ENCODE measurements at places on chromosomes 1 and 21.

DNA sequence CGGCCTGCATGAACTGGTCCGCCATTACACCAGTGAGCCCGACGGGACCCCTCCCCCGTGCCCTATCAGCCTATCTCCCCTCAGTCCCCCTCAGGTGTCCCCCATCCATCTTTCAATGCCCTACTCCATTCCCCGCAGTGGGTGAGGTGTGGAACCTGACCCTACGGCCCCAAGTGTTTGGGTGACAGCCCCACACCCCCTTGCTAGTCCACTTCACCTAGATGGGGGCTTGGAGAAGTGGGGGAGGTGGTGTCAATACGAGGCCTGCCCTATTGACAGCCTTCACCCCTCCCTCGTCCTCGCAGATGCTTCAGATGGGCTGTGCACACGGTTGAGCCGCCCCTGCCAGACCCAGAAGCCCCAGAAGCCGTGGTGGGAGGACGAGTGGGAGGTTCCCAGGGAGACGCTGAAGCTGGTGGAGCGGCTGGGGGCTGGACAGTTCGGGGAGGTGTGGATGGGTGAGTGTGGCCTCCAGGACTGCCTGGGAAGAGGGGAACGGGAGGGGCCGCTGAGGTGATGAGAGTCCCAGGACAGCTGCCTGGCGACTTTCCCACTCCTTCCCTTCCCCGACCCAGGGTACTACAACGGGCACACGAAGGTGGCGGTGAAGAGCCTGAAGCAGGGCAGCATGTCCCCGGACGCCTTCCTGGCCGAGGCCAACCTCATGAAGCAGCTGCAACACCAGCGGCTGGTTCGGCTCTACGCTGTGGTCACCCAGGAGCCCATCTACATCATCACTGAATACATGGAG, 15.7 kb upstream of the HDAC1 start:
- DNase-seq: no peak

- DNase-seq: no peak
Observed at GRCh38 chr1:53392460-53392859, 64.6 kb upstream of the LRP8 start.

- DNase-seq: peak; percentile 63
Observed at GRCh38 chr1:21703318-21703963, 34.3 kb upstream of the RAP1GAP start.

DNA sequence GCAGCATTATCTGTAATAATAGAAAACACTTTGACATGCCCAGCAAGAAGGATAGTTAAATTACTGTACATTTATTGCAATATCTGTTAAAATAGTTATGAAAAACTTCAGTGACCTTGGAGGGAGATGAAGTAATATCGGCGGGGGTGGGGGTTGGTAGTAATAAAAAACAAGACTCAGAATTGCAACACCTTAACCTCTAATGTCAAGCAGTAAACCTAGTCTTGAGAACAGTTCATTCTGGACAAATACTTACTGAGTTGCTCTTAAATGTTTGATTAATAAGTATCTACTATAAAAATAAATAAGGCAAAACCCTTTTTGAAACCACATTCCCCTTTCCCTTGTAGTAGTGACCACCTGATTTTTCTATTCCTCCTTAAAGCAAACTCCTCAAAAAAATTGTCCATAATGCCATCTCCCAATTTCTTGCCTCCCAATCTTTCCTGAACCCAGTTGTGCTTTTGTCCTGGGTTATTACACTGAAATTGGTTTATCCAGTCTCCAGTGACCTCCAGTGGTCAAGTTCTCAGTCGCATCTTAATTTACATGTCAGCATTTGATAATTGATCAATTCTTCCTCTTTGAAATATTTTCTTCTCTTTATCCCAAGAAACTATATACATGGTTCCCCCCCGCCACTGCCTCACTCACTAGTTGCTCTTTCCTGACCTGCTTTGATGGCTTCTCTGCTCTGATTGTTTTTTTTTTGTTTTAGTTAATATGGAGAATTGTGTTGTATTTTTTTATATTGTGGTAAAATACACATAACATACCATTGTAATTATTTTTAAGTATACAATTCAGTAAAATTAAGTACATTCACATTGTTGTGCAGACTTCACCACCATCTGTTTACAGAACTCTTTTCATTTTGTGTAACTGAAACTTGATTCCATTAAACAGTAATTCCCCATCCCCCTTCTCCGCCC, 36.8 kb downstream of the RAP1A start:
- peak; percentile 81 for DNase-seq

DNA sequence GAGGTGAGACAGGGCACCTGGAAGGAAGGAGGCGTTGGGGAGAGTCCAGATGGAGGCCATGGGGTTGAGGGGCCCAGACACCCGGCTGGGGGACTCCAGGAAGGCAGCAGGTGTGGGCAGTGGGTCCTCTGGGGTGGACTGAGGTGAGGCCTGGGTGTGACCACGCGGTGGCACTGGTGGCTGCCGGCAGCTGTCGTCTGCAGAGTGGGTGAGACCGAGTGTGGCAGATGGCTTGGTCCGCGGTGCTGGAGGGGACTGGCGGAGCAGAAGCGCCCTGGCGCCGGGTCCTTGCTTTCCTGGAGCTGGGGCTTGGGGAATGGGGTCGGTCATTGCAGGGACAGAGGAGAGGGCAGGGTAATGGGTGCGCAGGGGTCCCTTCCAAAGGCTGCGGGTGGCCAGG, 12.5 kb downstream of the AGRN start:
- DNase-seq: no peak

- DNase-seq: no peak
Observed at GRCh38 chr1:4692437-4692836, 38.0 kb downstream of the AJAP1 start.

GRCh38 chr1:214979191-214979590, 103.3 kb upstream of the KCNK2 start:
- DNase-seq: no peak

DNA sequence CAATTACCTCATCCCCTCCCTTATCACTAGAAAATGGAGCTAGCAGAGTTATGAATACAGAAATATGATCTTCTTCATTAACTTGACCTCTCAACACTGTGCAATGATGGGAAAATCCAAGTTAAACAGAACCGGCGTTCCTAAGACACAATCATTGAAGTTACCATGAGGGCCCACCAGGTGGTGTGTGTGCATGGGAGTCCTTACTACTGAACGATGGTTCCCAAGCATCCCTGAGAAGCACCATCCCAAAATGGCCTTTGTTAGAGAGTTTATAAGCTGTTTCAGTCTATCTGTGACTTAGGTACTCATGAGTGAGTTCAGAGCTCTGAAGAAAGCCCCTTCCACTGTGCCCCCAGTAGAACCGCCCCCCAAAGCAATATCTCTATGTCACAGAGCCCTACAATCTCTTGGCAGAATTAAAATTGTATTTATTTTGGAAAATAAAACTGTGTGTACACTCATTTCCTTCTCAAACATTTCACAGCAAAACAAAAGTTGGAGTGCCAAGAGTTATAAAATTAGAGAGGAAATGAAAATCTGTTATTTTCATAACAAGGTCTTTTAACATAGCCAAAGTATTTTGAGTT, 56.8 kb downstream of the PLD5 start:
- peak; percentile 46 for DNase-seq

DNA sequence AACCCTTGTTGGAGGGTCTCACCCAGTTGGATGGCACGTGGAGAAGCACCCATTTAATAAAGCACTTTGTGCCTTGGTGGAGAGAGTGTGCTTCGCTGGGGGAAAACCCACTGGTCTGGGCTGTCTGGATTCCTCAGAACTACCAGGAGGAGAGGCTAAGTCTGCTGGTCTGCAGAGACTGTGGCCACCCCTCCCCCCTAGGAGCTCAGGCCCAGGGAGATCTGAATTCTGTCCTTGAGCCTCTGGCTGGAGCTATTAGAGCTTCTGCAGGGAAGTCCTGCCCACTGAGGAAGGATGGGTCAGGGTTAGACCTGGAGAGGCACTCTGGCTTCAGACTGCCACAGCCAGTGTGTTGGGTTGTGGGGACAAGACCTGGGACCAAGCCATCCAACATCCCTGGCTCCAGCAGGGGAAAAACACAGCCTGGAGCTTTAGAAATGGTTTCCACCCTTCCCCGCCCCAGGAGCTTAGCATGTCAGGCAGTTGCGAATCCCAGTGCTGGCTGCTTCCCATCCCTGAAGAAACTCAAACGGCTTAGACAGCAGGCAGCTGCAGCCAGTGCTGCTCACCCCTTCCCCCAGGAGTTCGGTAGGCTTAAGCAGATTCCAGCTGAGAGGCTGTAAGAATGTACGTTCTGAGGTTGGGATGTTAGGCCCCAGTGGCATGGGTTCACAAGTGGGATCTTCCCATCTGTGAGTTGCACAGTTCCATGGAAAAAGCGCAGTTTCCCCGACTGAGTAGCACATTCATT, 288.3 kb downstream of the TGFB2 start:
- no peak for DNase-seq

GRCh38 chr1:60715970-60716369, 366.4 kb upstream of the NFIA start:
- DNase-seq: no peak

DNA sequence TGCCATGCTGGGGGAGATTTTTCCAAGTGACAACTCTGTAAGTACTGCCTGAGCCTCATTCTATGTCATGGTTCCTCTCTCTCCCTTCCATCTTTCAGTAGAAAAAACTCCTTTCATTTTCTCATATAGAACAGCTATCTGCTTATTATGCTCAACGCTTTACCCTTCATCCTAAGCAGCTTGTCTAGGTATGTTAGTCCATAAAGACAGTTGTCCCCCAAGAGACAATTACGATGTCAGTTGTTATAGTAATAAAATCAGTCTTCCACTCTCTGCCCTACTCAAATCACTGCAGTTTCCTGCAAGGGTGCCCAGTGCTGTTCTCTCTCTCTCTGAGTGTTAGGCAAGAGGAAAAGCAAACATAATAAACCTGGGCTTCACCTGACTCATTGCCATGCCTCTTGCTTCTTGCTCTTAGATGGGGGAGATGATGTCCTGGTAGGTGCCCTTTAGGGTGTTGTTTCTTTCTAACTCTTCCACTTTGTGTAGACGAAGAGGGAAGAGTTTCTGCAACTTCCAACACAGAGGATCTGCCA, 59.4 kb downstream of the PAPPA2 start:
- DNase-seq: no peak

DNA sequence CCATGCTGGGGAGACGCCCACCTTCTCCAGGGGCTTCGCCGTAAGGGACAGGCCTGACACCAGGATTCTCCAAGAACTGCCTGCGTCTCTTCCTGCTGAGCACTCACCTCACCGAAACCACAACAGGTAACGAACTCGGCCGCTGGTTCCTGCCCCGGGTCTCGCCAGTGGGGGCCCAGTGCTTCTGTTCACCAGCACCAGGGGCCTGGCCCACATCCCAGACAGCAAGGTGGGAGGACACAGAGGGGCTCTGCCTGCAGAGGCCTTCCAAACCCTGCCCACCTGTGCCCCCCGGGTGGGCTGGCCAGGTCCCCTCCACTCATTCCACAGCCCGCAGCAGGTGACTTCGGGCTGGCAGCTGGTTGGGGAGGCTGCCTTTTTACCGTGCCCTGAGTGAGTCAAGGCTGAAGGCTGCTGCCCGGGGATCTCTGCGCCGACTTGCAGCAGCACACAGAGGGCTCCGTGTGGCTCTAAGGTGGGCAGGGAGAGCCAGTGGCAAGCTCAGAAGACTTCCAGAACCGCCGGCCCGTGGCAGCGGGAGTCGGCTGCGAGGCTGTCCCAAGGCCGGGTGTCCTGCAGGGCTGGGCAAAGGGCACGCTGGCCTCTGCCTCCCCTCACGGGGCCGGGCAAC, 14.7 kb upstream of the COL18A1 start:
- no peak for DNase-seq

GRCh38 chr21:44949779-44950198, 10.0 kb downstream of the SLX9 start:
- DNase-seq: peak; percentile 60

DNA sequence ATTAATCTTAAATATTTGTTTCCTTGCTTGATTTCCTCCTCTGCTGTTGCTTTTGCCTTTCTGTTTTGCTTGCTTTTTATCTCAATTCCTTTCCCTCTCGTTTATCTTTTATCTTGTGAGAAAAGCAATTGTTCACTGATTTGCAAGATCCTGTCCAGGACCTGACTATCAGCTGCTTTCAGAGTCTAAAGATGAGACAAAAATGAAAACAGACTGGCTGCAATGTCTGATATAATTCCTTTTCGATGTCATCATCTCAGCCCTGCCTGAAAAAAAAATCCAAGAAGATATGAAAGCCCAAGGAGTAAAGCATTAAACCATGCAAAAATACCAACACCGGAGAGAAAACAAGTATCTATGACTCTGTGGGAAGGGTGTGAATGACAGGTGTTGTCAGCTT, 225.5 kb downstream of the PATJ start:
- no peak for DNase-seq

- no peak for DNase-seq
Observed at GRCh38 chr1:155202731-155203515, 4.8 kb downstream of the THBS3 start.

DNA sequence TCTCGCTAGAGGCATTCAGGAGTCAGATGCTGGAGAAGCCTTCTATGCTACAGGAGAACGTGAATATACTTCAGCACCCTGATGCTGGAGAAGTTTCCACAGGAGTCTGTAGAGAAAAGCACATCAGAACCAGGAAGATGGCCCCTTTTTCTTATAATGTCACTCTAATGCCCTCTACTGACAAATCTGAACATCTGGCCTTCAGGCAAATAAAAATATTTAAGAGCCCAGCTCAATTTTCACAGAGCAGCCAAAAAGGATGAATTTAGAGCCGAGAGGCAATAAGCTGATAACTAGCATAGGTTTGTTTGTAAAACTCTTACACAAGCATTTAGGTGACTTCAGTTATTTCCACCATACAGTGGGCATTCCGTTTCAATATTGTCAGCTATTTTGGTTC, 3.8 kb upstream of the RRP15 start:
- DNase-seq: peak; percentile 13

DNA sequence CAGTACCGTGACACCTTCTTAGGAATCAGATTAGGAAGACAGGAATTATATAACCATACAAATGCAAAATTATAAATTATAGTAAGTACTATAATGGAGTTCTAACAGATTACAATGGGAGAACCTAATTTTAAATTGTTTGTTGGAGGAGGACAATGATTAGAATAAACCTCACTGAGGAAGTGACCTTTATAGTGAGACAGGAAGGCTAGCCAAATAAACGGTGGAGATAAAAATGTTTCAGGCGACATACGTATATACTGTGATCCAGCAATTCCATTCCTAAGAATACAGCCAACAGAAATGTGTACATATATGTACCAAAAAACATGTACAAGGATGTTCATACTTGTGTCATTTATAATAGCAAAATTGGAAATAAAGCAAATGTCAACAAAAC, 15.2 kb downstream of the SYNJ1 start:
- no peak for DNase-seq

DNA sequence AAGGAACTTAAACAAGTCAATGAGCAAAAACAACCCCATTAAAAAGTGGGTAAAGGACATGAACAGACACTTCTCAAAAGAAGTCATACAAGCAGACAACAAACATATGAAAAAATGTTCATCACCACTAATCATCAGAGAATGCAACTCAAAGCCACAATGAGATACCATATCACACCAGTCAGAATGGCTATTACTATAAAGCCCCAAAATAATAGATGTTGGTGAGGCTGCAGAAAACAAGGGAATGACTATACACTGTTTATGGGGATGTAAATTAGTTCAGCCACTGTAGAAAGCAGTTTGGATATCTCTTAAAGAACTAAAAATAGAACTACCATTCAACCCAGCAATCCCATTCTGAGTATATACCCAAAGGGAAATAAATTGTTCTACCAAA, 51.2 kb downstream of the MRPL39 start:
- no peak for DNase-seq

GRCh38 chr1:171506525-171507304, 21.4 kb downstream of the PRRC2C start:
- DNase-seq: no peak

- DNase-seq: no peak
Observed at GRCh38 chr1:201313086-201313485, 29.8 kb downstream of the PKP1 start.

GRCh38 chr1:116420417-116421200, 47.6 kb downstream of the ATP1A1 start:
- DNase-seq: no peak

Data from NB4 (cell line).